Bronchus fibroblast of lung (primary cell): ENCODE measurements at places on chromosomes 6 and 20. TPM values are rescaled to one million over a fixed set of nuclear protein-coding genes. Genes with fewer than 3 reads are reported as not detected.

The MUC21 gene
- total RNA-seq = not detected in 2 replicates

The SMLR1 gene
- total RNA-seq = not detected in 2 replicates

The GTSF1L gene
- total RNA-seq = not detected in 2 replicates

The ALDH8A1 gene
- 0.15 and 0.17 TPM in 2 replicates for total RNA-seq

The OTOR gene
- not detected in 2 replicates for total RNA-seq

The NFKBIL1 gene
- total RNA-seq = 17.7 and 19.9 TPM in 2 replicates

The POPDC3 gene
- total RNA-seq = 5.5 and 7.7 TPM in 2 replicates

The RAET1L gene
- not detected in 2 replicates for total RNA-seq

The SPATA25 gene
- total RNA-seq = 0.15 TPM in 1 of 2 replicates, not detected in the other

The PNPLA1 gene
- total RNA-seq = not detected in 2 replicates
